ENCODE measurements at places on chromosomes 7 and 10. TPM values are rescaled to one million over a fixed set of nuclear protein-coding genes. Genes with fewer than 3 reads are reported as not detected.

CNTNAP2 gene
- total RNA-seq = 6.5 TPM

SPDYE9 gene
- total RNA-seq = not detected

KBTBD2 gene
- 47.5 TPM for total RNA-seq

CYP3A7 gene
- not detected for total RNA-seq

SPAM1 gene
- not detected for total RNA-seq

PMS2 gene
- 23.9 TPM for total RNA-seq

LAMB1 gene
- total RNA-seq = 275 TPM

HBP1 gene
- total RNA-seq = 52.5 TPM

SEMA4G gene
- total RNA-seq = 57.1 TPM

EPDR1 gene
- total RNA-seq = 2.8 TPM

FGFBP3 gene
- total RNA-seq = 6.2 TPM

Data from progenitor cell of endocrine pancreas (in vitro differentiated cells).